ENCODE measurements at places on chromosomes 5 and 9. TPM values are rescaled to one million over a fixed set of nuclear protein-coding genes. Genes with fewer than 3 reads are reported as not detected.

Gene FOXD4L6
- total RNA-seq: not detected

Gene DAB2
- total RNA-seq: 18.6 TPM

Gene NEUROG1
- total RNA-seq: not detected

GRCh38 chr9:94101162-94101853 is 17.0 kb downstream of the PTPDC1 start:
- H3K4me1 ChIP-seq: no peaks in the 10 kb centered on the region
- H3K36me3 ChIP-seq: no peaks in the 10 kb centered on the region
- H3K4me3 ChIP-seq: no peak overlapping the region
- no peak overlapping the region for H3K27ac ChIP-seq
- H3K27me3 ChIP-seq: no peaks in the 10 kb centered on the region
- no peak for DNase-seq

GRCh38 chr5:16411741-16412455 is 53.7 kb downstream of the ZNF622 start:
- no peak overlapping the region for H3K27ac ChIP-seq
- no peaks in the 10 kb centered on the region for H3K27me3 ChIP-seq
- no peak overlapping the region for H3K4me3 ChIP-seq
- H3K36me3 ChIP-seq: no peaks in the 10 kb centered on the region
